ENCODE measurements at places on chromosomes 2 and 18.

- DNase-seq: no peak
Observed at GRCh38 chr2:156325688-156326525, 6.6 kb downstream of the NR4A2 start.

- DNase-seq: no peak
Observed at GRCh38 chr2:37167636-37168180, 10.9 kb upstream of the EIF2AK2 start.

DNA sequence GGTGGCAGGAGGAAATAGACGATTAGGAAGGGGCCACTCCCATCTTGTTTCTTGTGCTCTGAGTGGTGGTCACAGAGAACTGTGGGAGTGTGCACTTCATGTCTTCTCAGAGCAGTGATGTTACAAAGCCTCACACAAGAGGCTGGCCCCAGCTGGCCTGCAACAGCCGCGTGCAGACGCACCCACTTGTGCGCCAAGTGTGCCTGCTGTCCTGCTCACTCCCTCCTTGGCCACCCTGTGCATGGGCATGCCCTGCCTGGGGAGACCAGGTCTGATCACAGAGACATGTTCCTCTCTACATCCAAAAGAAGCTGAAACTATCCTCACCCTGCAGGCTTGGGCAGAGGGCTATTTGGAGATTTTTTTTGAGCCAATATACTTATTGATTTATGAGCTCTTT is 108.4 kb downstream of the MRO start:
- DNase-seq: no peak

DNA sequence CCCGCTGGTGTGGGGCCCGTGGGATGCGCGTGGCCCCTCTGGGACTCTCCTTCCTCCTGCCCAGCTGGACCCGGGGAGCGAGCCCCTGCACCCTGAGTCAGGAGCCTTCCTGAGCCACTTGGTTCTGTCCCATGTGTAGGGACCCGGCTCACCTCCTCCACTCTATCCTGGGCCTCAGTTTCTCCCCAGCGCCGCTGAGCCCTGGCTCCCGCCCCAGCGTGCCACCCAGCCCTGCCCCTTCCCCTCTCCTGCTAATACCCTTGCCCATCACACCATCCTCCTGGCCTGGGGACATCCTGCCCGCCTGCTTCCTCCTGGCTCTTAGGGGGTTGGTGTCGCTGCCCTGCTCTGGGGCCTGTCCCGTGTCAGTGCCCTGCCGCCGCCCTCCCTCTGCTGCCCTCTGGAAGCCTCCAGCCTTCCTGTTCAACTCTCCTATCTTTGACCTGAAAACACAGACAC is 24.8 kb downstream of the GPC1 start:
- DNase-seq: no peak

GRCh38 chr2:37344453-37345361 is at the start of gene QPCT:
QPCT (plus strand) TSS chr2:37344630; CDS start chr2:37344732, 102 bp downstream.
- peak; percentile 66 for DNase-seq

GRCh38 chr18:9894454-9895068 is 8.8 kb downstream of the TXNDC2 start:
- DNase-seq: no peak

- DNase-seq: no peak
Observed at GRCh38 chr2:189536830-189537229, 43.8 kb downstream of the SLC40A1 start.

DNA sequence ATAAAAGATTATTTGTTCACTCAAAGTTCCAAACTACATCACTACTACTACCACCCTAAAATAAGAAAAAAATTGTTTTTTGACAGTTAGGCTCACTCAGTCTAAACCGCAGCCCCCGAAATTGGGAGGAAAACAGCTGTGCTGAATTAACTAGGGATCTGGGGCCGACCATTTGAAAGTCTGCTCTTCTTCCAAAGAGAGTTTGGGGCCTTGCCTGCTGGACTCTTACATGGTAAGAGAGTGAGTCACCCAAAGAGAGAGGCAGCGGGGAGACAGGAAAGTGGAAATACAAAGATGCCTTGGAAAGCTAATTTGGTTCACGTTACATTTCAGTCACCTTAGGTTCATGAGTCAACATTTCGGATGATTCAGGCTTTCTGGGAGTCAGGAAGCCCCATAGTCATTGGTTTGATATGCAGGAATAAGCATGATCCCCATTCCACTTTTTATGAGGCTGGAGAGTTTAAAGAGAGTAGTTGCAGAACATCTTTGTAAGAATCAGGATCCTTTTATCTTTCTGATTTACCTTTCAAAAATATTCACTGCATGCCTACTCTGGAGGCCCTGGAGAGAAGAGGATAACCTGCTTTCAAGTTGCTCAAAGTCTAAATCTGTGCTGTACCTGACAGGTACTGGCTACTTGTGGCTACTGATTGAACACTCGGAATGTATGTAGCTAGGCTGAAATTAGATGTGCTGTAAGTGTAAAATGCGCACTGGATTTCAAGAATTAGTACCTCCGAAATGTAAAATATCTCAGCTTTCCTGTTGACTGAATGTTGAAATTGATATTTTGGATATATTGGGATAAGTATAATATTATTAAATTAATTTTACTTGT is 995 bp upstream of the RTN4 start:
- DNase-seq: no peak

- no peak for DNase-seq
Observed at GRCh38 chr2:118269408-118270051, 181.3 kb downstream of the INSIG2 start.

- no peak for DNase-seq
Observed at GRCh38 chr2:237156857-237157779, 71.4 kb downstream of the COPS8 start.

GRCh38 chr2:37832590-37833197 is 92.4 kb upstream of the RMDN2 start:
- DNase-seq: peak; percentile 34

DNA sequence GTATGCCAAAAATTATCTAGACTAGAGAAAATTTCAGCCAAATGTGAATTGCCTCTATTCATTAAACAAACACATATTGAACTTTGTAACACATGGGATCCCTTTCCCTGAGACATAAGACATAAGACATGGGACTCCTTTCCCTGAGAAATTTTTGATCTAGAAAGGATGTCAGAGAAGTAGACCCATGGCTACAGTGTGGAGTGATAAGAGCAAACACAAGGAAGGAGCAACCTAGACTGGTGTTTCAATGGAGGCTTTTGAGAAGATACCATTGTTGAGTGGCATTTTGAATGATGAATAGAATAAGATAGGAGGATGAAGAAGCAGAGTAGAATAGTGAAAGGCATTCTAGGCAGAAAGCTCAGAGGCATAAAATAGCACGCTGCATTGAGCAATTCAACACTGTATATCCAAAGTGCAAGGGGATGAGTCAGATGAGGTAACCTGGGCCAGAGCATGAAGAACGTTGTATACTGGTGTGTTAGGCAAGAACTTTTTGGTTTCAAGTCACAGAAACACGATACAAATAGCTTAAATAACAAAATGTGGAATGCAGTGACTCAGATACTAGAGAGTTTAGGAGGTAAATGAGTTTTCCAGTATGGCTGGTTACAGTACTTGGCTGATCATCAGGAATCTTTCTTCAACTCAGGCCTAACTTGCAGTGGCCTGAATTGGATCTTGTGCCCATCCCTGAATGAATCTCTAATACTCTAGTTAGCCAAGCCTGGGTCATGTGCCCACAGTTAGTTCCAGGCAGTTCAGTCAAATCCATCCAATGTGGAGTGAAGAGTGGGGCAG is 129.8 kb upstream of the TANK start:
- no peak for DNase-seq

- DNase-seq: no peak
Observed at GRCh38 chr2:100544911-100545596, 17.7 kb upstream of the PDCL3 start.

- DNase-seq: no peak
Observed at GRCh38 chr2:190178066-190178722, 115.7 kb upstream of the MSTN start.

- no peak for DNase-seq
Observed at GRCh38 chr2:34159901-34160300, 560.8 kb upstream of the FAM98A start.

DNA sequence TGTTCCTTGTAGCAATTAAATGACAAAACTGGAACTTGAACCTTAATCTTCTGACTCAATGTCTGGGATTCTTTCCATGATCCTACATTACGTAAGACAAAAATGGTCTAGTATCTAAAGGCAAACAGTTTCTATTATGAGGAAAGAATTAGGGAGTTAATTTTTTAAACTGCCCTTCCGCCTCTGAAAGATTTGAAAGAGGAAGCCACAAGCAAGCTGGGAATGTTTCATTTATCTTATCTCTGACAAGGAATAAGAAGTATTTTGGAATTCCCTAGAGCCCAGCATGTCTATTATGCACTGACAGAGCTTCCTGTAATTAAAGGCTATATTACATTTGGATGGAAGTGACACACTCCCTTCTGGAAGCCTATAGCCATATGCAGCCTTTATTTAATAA is 558.8 kb upstream of the CDH2 start:
- DNase-seq: no peak

DNA sequence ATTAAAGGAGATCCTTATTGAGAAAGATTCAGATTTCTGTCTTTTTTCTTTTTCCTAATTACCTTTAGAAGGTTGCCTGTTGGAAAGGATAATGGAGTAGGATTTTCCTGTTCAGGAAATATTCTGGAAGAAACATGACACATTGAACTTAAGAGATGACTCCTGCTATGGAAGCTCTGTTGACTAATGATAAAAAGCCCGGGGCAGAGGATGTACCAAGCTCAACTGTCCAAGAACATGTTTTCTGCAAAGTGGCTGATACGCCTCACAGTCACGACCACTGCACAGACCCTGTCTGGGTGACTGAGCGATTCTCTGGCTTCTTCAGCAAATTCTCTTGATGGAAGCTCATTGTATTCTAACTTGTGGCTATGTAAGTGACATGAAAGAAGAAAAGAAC is 86.2 kb upstream of the THOC1 start:
- no peak for DNase-seq

DNA sequence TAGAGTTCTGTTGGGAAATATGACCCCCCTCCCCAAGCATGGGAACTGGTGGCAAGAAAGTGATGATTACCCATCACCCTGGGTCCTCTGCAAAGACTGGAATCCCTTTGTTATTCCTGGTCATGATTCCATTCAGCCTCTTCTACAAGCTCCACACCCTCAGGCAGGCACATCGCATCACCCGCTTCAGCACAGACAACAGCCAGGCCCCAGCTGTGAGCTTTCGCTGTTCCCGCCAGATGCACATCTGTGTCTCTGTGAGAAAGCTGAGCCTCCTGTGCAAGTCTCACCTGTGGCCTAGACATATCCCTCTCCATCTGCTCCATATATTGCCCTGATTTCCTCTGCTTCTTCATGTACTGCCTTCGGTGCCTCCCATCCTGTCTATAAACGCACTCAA is 368.0 kb upstream of the RAB6C start:
- DNase-seq: no peak

DNA sequence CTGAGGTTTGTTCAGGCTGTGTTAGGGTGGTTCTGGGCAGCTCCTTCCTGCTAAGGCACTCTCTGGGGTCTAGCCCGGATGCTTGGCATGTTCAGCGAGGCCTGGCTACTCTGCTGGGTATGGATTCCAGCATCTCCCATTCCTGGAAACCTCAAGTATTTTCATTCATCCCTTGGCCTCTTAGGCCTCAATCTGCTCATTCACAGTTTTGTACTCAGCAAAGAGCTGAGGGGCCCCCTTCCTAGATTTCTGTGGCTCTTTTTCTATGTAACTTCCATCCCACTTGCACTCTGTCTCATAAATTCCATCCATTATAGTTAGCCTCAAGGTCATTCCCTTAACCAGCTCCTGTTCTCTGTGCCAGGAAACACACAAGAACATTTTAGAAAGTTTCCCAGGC is 798.8 kb upstream of the HS6ST1 start:
- no peak for DNase-seq

DNA sequence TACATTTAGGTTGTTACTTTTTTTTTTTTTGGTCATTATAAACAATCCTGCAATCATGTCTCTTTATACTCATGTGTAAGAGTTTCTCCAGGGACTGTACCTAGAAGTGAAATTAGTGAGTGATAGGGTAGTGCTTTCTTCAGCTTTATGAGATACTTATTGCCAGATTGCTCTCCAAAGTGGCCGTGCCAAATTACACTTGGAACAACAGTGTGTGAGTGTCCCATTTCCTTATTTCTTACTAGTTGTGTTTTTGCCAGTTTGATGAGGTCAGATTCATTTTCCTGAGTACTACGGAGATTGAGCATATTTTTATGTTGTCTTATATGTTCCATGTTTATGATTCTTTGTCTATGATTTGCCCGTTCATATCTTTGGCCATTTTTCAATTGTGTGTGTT is 39.2 kb downstream of the GALNT1 start:
- no peak for DNase-seq

GRCh38 chr2:227782804-227783203 is 30.8 kb upstream of the CCL20 start:
- no peak for DNase-seq

- DNase-seq: no peak
Observed at GRCh38 chr18:46171331-46171730, 67.1 kb downstream of the HAUS1 start.

DNA sequence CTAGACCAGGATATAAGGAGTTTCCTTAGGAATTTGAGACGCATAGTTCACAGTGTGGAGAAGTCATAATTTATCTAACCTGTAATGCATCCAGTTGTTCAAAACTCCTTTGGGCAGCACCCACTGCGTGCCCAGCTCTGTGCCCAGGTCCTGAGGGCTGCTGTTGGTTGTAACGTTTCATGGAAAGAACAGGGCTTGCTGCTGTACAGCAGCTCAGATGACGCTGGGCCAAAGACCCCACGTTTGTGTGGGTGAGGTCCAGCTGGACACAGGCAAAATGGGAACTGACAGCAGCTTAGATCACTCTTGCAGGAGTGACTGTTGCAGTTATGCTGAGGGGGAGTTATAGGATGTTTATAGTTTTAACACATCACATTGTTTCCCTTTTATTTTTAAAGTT is 30.0 kb upstream of the HS6ST1 start:
- no peak for DNase-seq

GRCh38 chr2:43124687-43125057 is 101.7 kb downstream of the ZFP36L2 start:
- no peak for DNase-seq

- DNase-seq: no peak
Observed at GRCh38 chr2:10760794-10761504, 39.5 kb downstream of the ATP6V1C2 start.

DNA sequence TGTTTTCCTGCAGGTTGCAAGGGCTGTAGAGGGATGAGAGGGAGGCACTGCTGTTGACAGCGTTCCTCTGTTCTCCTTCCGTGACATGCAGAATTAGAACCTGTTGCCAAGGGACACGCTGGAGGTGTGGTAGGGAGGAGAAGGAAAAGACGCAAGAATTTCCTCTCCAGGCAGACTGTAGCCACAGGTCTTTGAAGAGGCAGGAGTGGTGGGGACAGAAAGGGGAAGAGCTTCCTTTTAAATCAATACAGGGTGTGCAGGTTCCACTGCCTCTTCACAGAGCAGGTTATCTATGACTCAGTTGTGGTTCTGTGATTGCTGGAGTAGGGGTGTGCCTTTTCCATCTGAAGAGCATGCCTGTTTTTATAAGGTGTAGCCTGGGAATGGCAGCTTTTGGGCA is 133.0 kb downstream of the WDSUB1 start:
- DNase-seq: no peak

GRCh38 chr18:21242141-21242779 is at the start of gene GREB1L:
GREB1L (plus strand) TSS chr18:21242232; CDS start chr18:21383519, 141,287 bp downstream.
- DNase-seq: peak; percentile 22

- no peak for DNase-seq
Observed at GRCh38 chr2:128622955-128623620, 304.4 kb upstream of the HS6ST1 start.
